ENCODE measurements at places on chromosomes 16 and 17. TPM values are rescaled to one million over a fixed set of nuclear protein-coding genes. Genes with fewer than 3 reads are reported as not detected.
A peak's percentile ranks its signal among the peaks of the same experiment; 100 is the strongest.

Gene TEX14
- not detected for total RNA-seq

Gene FOXK2
- total RNA-seq: 55.5 TPM

Gene ACD
- total RNA-seq: 38.8 TPM

Gene HAGHL
- total RNA-seq: 5.2 TPM

Gene KRTAP4-1
- total RNA-seq: not detected

DNA sequence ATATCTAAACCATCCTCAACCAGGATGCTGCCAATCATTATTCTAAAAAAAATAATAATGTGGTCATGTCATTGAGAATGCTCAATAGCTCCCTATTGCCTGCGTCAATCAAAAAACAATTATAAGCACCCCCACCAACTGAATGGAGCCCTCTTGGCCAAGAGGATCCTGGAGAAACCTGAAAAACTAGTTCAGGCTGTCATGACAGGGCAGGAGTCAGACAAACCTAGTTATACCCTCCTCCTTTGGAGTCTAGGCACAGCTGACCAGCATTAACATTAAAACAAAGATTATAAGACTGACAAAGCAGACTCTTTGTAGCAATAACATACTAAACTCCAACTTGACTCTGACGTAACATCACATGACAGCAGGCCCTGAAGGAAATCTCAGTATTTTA is 119.2 kb upstream of the CCL2 start:
- no peaks in the 10 kb centered on the region for H3K36me3 ChIP-seq
- H3K27me3 ChIP-seq: no peaks in the 10 kb centered on the region
- no peak overlapping the region for H3K27ac ChIP-seq
- H3K4me1 ChIP-seq: no peaks in the 10 kb centered on the region
- no peak for DNase-seq
- no peak overlapping the region for H3K4me3 ChIP-seq

- H3K4me1 ChIP-seq: no peaks in the 10 kb centered on the region
- no peaks in the 10 kb centered on the region for H3K27me3 ChIP-seq
Measured at GRCh38 chr17:11264183-11264871, 23.3 kb downstream of the SHISA6 start.

GRCh38 chr17:45160447-45161287 is 1.0 kb upstream of the HEXIM2 start:
- DNase-seq: no peak
- peak overlapping the region; percentile 100 for H3K4me3 ChIP-seq
- peaks cover 61% of the 10 kb centered on the region for H3K4me1 ChIP-seq
- no peaks in the 10 kb centered on the region for H3K27me3 ChIP-seq
- H3K36me3 ChIP-seq: no peaks in the 10 kb centered on the region

- H3K27ac ChIP-seq: no peak overlapping the region
- H3K4me1 ChIP-seq: peaks cover 27% of the 10 kb centered on the region
- DNase-seq: no peak
- peaks cover 7% of the 10 kb centered on the region for H3K36me3 ChIP-seq
Measured at GRCh38 chr16:84110527-84110926, 6.2 kb downstream of the MBTPS1 start.

DNA sequence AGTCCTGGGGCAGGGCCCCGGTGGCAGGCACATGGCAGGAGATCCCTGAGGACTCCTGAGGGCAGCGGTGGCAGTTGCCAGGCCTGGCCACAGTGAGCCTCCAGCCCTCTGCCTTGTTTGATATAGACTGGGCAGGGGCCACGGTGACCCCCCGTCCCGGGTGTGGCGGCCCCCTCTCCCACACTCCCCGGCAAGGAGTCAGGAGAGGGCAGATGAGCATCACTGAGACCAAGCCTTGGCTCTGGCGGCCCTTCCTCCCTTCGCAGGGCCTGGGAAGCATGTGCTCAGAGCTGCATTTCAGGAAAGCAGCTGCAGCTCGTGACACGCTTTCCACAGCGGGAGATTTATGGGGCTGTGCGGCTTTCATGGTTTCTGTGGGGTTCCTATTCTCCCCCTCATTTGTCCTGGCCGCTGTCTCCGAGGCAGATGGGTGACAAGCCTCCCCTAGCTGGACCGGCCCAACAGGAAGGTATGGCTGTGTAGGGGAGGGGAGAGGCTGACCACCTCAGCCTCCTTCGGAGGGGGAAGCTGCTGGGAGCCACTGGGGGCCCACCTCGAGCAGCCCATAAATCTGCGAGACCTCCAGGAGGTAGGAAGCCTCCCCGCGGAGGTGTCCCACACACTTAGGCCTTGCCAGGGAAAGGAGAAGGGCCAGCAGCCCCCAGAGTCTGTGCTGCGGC is 211.4 kb downstream of the NTN1 start:
- peaks cover 40% of the 10 kb centered on the region for H3K4me1 ChIP-seq
- no peaks in the 10 kb centered on the region for H3K36me3 ChIP-seq
- no peak for DNase-seq

DNA sequence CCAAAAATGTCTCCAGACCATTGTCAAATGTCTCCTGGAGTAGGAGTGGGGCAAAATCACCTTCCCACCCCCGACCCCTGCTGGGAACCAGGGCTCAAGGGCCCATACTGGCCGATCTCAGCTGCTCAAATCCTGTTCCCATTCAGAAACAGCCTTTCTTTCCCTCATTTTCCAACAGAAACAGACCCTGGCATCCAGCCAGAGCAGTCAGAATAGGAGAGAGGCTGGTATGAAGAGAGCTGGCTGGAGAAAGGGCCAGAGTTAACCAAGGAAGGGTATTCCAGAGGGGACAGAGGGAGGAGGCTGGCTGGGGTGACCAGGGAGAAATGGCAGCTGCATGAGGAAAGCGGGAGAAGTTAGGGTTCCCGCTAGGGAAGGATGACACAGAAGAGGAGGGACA is 199.1 kb downstream of the XYLT1 start:
- no peak overlapping the region for H3K4me3 ChIP-seq
- H3K36me3 ChIP-seq: no peaks in the 10 kb centered on the region
- no peaks in the 10 kb centered on the region for H3K27me3 ChIP-seq
- H3K27ac ChIP-seq: no peak overlapping the region
- DNase-seq: no peak

GRCh38 chr16:85011846-85012284 is 530 bp upstream of the ZDHHC7 start:
- peak overlapping the region; percentile 87 for H3K4me3 ChIP-seq
- H3K4me1 ChIP-seq: peaks cover 45% of the 10 kb centered on the region
- H3K27me3 ChIP-seq: no peaks in the 10 kb centered on the region
- peak overlapping the region; percentile 97 for H3K27ac ChIP-seq
- H3K36me3 ChIP-seq: no peaks in the 10 kb centered on the region

DNA sequence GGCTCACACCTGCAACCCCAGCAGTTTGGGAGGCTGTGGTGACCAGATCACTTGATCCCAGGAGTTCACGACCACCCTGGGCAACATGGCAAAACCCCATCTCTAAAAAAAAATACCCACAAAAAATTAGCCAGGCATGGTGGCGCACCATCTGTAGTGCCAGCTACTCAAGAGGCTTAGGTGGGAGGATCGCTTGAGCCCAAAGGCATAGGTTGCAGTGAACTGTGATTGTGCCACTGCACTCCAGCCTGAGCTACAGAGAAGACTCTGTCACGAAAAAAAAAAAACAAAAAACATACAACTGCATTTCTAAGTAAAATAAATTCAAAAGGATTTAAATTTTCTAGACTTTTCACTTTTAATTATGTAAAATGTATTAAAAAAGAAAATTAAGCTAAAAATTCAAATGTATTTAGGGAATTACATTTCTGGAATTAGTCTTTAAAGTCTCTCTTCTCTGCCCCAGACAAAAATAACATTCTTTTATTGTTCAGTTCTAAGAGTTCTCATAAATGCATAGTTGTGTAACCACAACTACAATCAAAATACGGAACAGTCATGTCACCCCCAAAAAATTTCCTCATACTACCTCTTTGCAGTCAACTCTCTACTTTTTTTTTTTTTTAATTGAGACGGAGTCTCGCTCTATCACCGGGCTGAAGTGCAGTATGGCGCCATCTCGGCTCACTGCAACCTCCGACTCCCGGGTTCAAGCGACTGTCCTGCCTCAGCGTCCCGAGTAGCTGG is 14.1 kb downstream of the FAM222B start:
- no peaks in the 10 kb centered on the region for H3K36me3 ChIP-seq
- no peak overlapping the region for H3K27ac ChIP-seq
- H3K4me1 ChIP-seq: peaks cover 12% of the 10 kb centered on the region
- DNase-seq: no peak
- no peaks in the 10 kb centered on the region for H3K27me3 ChIP-seq

- H3K4me3 ChIP-seq: peak overlapping the region; percentile 86
- H3K27ac ChIP-seq: no peak overlapping the region
- DNase-seq: no peak
- no peaks in the 10 kb centered on the region for H3K36me3 ChIP-seq
- no peaks in the 10 kb centered on the region for H3K27me3 ChIP-seq
Measured at GRCh38 chr17:81858170-81858966, 2.0 kb downstream of the P4HB start.

DNA sequence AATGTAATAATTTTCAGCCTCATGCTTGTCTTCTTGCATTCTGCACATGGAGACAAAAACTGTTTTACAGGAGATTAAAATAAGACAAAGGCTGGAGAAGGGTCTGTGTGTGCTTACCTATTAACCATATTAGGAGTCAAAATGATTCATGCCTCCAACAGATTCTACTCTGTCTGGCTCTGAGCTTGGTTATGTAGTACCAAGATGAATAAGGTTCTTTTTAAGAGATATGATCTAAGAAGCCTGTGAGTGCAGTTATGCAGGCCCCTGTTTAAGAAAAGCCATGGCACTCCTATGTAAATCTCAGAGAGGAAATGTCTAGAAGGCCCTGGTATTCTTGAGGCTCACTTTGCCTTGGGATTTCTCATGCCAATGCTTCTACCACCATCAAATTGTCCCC is 486.6 kb upstream of the CDH11 start:
- no peaks in the 10 kb centered on the region for H3K4me1 ChIP-seq
- H3K27ac ChIP-seq: no peak overlapping the region
- H3K36me3 ChIP-seq: no peaks in the 10 kb centered on the region
- DNase-seq: no peak
- H3K27me3 ChIP-seq: no peaks in the 10 kb centered on the region

DNA sequence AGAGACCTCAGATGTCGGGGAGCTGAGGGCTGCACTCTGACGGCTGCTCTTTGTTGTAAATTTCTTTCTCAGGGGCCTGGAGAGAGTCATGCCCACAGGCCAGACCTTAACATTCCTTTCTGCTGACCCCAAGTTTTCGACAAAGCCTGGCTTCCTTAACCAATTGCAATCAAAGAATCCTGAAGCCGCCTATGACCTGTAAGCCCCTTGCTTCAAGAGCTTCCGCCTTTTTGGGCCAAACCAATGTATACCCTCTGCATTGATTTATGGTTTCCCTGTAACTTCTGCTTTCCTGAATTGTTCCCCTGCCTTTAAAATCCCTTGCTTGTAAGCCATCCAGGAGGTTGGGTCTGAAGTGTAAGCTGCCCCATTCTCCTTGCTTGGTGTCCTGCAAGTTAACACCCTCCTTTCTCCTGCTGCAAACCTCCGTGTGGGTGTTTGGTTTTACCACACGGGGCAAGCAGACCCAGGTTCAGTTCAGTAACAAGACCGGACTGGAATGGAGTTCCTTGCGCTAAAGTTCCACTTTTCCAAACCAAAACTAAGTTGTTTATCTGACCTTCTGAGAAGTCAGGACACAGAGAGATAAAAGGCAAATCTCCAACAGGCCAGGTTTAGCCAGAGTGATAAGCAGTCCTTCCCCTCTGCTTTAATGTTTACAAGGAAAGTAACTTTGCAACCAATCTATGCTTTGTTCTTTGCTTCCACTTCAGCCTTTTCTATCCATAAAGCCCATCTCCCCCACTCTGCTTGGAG is 141.6 kb downstream of the KCNJ12 start:
- H3K4me3 ChIP-seq: no peak overlapping the region
- DNase-seq: peak; percentile 47
- peaks cover 2% of the 10 kb centered on the region for H3K4me1 ChIP-seq
- no peaks in the 10 kb centered on the region for H3K27me3 ChIP-seq
- H3K27ac ChIP-seq: no peak overlapping the region
